ENCODE measurements at places on chromosomes 1 and 21.

DNA sequence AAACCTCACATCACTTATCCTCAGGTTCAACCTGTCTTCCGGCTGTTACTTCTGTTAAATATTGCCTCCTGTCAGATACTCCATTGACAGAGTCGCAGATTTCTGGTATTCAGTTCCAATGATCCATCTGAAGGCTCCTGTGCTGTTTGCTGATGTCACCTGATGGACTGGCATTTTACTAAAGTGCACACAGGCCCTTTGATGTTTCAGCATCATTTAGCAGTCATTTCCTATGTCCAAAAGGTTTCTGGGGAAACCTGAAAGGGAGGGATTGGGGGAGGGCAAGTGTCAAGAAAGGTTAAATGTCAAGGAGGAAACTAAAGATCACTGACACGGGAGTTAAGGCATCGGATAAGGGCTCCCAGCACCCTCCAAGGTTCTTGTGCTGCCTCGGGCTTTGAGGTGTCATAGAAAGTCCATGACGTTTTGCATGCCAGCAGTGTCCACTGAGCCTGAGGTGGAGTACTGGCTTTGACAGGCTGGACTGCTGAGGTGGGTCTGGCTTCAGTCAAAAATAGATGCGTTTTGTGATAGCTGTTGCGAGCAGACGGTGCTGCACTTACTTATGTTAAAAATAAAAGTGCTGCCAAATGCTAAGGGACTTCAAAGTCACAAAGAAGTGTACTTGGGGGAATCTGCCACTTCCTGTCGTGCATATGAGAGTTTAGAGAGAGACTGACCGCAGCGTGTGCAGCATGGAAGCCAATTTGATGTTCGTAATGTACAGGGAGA, 30.8 kb downstream of the XCL2 start:
- no peak for DNase-seq

- DNase-seq = no peak
Measured at GRCh38 chr1:51381964-51382363, 51.6 kb upstream of the TTC39A start.

GRCh38 chr1:247324204-247324787, 7.4 kb downstream of the ZNF496 start:
- DNase-seq = no peak

- no peak for DNase-seq
Measured at GRCh38 chr1:175318633-175319032, 126.1 kb upstream of the KIAA0040 start.

- no peak for DNase-seq
Measured at GRCh38 chr1:63643926-63644325, 50.7 kb downstream of the PGM1 start.

DNA sequence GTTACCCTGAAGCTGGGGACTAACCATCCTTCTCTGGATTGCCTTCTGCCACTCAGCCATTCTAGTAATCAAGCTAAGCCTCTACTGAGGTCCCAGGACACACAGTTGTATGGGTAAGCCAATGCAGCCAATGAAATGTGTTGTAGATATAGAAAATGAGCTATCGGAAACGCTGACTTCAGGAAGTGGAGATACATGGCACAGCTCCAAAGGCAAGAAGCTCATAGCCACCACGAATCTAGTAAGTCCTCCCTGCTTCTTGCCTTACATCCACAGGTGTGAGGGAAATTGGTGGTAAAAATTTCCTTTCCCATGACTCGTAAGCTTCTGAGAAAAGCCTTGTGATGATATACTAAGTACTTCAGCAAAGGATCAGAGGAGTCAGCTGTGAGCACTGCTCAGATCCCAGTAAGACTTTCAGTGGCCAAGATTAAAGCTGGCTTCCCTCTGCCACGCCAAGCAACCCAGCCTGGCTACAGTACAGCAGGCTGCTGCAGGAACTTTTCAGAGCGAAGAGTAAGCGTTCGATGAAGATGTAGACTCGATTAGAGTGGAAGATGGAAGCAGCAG, 117.7 kb downstream of the SIM2 start:
- DNase-seq = no peak

GRCh38 chr21:25551569-25551968, 55.7 kb downstream of the MRPL39 start:
- no peak for DNase-seq

DNA sequence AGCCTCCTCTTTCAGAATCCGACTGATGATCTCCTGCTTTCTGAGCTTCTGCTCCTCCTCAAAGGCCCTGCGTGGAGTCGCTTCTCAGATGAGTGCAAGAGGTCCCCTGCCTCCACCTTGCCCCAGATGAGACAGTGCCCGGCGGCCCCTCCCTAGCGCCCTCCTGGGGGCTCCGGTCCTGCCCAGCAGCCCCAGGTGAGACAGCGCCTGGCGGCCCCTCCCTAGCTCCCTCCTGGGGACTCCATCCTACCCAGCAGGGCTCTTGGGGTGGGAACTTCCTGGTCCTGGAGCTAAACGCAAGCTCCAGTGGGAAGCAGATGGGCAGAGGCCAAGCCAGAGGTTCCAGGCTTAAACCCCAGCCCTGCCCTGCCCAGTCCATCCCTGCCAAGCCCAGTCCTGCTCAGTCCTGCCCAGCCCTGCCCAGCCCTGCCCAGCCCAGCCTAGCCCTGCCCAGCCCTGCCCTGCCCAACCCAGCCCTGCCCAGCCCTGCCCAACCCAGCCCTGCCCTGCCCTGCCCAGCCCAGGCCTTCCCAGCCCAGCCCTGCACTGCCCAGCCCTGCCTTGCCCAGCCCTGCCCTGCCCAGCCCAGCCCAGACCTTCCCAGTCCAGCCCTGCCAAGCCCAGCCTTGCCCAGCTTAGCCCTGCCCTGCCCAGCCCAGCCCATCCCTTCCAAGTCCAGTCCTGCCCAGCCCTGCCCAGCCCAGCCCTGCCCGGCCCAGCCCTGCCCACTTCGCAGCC, 34.6 kb downstream of the CFAP74 start:
- no peak for DNase-seq

DNA sequence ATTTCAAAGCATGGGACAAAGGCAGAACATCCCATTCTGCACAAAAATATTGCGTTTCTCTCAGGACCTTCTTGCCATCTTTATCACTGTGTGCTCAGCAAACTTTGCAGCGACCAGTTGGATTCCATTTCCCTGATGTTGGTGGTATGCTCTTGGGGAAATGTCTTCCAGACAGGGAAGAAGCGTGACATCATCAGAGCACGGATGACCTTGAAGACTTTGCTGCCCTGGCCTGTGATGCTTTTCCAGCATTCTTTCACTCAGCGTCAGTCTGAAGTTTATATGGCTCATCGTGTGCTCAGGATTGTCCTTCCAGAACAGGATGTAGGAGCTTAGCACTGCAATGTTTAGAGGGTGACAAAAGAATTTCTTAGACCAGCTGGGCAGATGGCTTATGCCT, 131.4 kb upstream of the F3 start:
- DNase-seq = no peak

- DNase-seq = no peak
Measured at GRCh38 chr1:6272868-6273267, 12.0 kb upstream of the GPR153 start.

DNA sequence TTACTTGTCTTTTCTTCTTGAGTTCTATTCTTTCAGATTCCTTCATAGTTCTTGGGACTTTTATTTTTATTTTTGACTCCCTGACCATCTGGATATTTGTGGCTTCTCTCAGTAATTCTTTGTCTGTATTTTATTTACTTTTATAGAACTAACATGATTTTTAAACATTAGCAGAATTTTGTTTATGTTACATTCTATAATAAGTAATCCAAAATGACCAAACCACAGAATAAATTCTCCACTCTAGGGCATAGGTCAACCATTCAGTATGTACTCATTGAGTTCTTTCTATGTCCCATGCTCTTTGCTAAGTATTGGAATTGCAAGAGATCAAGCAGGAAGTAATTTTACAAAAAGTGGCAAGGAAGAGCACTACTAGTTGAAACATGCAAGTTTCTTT, 969.0 kb downstream of the TTLL7 start:
- DNase-seq = no peak

- DNase-seq = no peak
Measured at GRCh38 chr1:59143133-59143487, 153.8 kb upstream of the FGGY start.

DNA sequence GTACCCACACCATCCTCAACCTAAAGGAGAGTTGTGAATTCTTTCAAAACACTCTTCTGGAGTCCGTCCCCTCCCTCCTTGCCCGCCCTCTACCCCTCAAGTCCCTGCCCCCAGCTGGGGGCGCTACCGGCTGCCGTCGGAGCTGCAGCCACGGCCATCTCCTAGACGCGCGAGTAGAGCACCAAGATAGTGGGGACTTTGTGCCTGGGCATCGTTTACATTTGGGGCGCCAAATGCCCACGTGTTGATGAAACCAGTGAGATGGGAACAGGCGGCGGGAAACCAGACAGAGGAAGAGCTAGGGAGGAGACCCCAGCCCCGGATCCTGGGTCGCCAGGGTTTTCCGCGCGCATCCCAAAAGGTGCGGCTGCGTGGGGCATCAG, 638 bp upstream of the OLIG2 start:
- no peak for DNase-seq

DNA sequence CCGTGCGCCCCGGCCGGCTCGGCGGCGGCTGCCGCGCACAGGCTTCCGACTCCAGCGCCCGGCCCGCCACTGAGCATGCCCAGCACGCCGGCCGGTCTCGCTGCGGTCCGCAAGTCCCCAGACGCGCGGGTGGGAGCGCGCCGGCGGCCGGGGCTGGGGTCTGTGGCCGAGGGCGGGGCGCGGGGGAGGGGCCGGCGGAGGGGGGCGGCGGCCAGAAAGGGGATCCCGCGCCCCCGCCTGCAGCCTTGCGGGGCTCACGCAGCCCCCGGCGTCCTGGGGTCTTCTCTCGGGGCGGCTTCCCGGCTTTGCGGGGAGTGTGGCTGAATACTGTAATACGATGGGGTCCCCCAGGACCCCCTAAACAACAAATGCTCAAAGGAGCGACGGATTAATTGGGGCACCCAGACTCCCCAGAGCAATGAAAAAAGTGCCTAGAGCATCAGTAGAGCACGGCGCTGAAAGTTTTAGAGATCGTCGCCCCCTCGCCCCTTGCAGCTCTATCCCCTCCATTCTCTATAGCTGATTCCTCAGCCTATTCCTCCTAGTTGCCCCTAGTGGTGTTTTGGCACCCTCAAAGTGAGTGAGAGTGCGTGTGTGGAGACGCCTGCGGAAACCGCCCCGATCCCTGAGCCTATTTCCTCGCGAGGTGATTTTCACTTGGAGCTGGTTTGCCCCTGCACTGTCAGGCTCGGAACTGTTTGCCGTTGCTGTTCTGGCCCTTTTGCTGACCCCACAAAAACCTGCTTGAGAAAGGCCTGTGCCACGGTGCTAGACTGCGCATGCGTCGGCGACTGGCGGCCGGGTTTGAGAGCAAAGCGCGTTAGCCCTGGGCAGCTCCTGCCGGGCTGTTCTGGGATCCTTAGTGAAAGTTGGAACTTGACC, at the start of gene VAV3:
Gene VAV3, minus strand, starts transcription at position 71 of the 882 bp plus-strand sequence. CDS start 311 bp downstream, outside the sequence.
- peak; percentile 57 for DNase-seq

GRCh38 chr1:121516234-121516967, 331.6 kb downstream of the SRGAP2C start:
- DNase-seq = peak; percentile 3

DNA sequence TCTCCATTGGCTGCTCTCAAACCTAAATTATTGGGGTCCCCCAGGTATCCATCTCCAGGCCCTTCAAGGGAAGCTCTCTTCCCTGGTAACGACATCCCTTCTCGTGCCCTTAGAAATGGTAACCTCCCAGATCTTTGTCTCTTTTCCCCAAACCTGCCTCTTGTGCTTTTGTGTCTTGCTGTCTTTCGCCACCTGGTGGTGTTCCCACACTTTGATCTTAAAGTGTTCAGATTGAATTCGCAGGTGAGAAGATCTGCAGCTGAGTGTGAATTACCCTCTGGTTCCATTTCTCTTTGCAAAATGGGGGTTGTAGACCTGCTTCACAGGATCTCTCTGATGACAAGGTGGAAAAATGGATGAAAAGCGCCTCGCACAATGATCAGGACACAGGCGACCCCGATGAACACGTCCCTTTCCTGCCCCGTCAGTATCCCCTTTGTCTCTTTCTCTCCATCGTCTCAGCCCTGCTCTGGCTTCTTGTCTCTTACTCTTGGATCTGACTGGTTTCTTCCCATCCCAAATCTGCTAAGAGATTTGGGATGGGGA, 53.1 kb downstream of the DOP1B start:
- no peak for DNase-seq

DNA sequence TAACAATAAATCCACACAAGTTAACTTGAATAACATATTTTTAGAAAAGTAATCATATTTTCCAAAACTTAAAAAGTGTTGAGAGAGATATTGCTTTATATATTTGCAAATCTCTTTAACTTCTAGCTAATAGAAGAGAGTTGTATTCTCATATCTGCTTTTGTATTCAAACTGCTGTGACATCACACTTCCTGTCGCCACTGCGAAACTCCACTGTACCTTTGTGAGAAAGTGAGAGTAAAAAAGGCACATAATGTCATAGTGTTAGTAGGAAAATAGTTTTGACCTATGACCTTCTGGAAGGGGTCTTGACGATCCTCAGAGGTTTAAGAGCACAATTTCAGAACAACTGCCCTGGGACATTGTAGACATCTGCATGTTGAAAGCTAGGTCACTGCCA, 21.6 kb downstream of the AK5 start:
- DNase-seq = no peak

DNA sequence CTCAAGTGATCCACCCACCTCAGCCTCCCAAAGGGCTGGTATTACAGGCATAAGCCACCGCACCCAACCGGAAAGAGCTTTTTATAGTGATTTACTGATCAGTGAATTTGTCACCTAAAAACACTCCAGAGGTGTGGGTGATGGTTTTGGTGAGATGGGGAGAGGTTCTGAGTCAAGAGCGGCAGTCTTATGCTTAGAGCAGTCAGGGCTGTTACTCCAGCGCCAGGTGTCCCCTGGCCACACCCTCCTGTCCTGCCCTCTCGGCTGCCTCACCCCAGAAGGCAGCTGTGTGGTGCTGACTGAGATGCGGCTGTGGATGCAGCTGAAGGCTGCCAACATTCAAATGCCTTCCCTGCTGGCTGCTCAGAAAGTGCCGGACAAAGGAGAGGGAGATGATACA, 94.5 kb upstream of the LPGAT1 start:
- DNase-seq = no peak

DNA sequence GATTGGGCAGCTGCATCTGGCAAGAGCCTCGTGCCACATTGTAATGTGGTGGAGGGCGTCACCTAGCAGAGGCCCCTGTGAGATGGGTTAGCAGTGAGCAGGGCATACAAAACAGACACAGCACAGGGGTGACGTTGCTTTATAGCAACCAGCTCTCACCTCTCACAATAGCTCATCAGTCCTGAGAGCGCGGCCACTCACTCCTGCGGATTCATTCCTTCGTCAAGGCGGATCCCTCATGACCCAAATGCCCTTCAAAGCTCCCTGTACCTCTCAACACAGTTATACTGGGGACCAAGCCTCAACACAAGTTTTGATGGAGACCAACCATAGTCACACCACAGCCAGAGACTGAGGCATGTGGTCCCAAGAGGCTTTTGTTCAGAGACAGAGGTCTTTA, 22.9 kb downstream of the SLC37A1 start:
- DNase-seq = no peak

GRCh38 chr1:173503391-173503790, 26.3 kb downstream of the PRDX6 start:
- DNase-seq = no peak

DNA sequence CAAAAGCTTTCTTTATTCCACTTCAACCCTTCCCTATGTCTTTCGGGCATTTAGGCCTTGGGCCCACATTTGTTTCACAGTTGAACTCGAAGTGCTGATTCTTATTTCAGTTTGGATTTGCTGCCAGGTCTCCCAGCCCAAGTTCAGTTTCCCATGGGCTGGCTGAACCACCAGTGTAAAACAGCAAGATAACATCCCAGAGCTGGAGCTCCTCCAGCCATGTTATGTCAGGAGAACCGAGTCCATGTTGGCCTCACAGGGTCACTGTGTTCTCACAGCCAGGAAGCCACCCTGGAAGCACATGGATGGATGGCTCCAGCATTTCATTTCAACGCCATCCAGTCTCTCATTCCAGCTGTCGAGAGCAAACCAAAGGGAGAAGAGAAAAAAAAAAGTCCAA, 45.2 kb upstream of the RXRG start:
- DNase-seq = no peak
